ENCODE measurements at places on chromosomes 13 and 19.
A peak's percentile ranks its signal among the peaks of the same experiment; 100 is the strongest.

- no peak for DNase-seq
Measured at GRCh38 chr13:93561576-93562225, 335.1 kb downstream of the GPC6 start.

DNA sequence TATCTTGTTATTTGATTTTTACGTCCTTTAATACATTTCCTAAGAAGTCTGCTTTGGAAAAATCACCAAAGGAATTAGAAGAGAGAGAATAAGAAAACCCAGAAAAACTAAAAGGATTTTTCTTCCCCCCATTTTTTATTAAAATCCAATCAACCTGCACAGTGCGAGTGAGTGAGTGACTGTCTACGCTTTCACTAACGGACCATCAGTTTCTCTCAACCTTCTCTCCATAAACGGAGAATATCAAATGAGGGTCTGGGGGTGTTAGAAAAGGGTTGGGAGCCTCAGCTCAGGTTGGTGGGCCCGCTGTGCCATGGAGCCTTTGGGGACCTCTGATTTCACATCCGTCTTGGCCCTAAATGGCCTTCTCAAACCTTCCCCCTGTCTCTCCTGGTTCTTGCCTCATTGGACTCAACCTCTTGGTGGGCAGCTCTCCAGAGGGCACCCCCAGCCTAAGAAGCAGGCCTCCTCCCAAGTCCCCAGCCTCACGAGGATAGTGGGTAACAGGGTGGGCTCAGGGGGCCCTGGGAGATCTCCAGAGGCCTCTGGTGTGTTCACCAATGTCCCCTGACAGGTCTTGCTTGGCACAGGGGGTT is 763 bp upstream of the LRP3 start:
- no peak for DNase-seq

DNA sequence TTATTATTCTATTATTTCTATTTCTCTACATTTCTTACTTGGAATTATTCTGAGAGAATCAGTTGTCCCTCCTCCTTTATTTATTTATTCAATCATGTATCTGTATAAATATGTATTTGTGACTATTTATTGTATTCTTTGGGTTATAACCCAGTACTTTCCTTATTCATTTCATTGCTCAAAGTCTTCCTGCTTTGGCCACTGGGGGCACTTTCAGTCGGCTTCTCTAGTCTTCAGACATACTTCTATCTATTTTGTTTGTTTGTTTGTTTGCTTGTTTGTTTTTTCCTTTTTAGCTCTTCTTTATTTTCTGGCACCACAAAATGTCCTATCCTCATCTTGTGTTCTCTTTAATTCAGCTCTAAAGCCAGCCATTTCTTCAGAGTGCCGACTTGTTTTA is 260.4 kb downstream of the NALCN start:
- DNase-seq: peak; percentile 38

DNA sequence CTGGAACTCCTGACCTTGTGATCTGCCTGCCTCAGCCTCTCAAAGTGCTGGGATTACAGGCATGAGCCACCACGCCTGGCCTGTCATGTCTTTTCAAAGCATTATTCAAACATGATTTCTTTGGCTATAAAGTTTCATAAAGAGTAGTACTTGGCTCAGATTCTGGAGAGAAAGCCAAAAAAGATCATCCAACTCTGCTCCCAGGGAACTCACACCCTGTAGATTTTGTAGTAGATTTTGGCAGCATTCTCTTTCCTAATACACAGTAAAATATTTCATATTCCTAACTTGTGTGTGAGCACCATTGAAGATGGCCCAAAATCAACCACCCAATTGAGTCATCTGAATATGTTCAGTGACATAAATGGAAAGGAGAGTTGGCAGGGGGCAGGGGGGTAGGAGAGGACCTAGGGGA is 48.4 kb downstream of the CAB39L start:
- DNase-seq: peak; percentile 57

DNA sequence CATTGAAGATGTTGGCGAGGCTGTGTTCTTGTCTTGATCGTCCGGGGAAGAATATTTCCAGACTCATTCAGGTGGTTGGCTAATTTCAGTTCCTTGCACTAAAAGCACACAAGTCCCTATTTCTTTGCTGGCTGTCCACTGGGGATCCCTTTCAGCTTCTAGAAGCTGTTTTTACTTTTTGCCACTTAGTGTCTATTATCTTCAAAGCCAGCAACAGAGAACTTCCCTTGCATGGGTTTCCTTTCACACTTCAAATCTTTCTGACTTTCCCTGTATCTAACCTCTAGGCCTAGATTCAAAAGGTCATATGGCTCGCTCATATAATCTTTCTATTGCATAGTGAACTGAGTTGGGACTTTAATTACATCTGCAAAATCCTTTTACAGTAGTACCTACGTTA is 215.3 kb upstream of the PCDH9 start:
- DNase-seq: no peak

DNA sequence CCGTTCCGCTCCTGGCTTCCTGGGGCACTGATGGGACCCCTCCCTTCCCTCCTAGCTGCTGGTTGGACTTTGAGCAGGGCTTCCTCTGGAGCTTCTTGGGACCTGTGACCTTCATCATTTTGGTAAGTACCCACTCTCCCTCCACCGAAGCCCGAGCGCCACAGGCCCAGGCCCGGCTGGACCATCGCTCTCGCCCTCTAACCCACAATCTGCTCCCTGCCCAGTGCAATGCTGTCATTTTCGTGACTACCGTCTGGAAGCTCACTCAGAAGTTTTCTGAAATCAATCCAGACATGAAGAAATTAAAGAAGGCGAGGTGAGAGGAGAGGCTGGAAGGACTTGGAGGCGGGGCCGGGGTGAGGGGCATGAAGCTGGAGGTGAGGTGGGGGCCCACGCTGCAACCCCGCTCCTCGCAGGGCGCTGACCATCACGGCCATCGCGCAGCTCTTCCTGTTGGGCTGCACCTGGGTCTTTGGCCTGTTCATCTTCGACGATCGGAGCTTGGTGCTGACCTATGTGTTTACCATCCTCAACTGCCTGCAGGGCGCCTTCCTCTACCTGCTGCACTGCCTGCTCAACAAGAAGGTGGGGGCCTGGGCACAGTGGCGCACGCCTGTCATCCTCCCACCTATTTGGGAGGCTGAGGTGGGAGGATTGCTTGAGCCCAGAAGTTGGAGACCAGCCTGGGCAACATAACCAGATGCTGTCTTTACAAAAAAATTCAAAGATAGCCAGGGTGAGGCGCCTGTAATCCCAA is 12.3 kb downstream of the DDX39A start:
- no peak for DNase-seq

DNA sequence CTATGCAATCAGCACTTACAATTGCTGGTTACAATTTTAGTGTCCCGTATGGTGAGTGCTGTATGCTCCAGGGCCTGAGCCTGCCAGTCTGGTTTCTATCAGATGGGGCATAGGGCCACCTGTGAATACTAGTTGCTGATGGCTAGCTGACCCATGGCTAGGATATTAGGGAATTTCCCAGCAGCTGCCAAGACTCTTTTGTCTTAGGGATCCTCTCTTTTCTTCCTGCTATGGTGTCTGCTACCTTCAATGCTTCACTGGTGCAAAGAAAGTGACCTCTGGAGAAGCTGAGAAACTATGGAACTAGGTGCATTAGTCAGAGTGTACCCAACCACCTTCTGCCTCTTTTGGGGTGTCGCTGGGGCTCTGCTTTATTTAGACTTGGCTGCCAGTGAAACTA is 11.6 kb downstream of the CCDC169 start:
- no peak for DNase-seq

- no peak for DNase-seq
Measured at GRCh38 chr13:113027566-113027965, 58.6 kb downstream of the MCF2L start.

DNA sequence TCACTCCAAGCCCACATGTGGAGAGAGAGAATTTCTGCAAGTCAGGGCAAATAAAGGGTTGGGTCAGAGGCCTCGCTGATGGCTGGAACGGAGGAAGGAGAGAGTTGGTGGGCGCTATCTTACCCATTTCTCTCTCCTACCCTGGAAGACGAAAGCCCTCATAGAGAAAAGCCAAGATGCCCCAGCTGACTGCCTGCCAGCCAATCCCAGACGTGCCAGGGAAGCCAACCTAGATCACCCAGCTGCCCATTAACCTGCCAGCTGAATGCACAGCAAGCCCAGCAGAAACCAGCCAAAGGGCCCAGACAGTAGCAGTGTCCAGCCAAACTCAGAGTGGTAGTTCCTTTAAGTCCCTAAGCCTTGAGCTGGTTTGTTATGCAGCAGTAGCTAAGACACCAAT is 167.0 kb upstream of the ZNF507 start:
- DNase-seq: no peak

- DNase-seq: no peak
Measured at GRCh38 chr13:59532405-59532804, 631.3 kb downstream of the DIAPH3 start.

DNA sequence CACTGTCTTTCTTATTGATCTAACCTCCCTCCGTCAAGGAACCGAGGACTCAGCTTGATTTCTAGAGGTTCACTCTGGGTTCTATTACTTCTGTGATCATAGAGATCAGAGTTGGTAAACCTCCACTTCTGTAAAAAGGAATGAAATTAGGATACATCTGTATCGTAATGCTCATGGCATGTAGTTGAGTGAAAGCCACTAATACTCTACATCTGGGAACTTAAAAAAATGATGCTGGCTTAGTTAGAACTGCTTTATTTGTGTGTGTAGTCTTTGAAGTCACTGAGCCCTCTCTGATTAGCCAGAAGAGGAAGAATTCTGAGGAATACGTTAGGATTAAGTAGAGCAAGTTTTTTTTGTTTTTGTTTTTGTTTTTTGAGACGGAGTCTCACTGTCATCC is 140.8 kb downstream of the GGACT start:
- DNase-seq: no peak

- DNase-seq: no peak
Measured at GRCh38 chr13:97880311-97880675, 73.2 kb upstream of the IPO5 start.

DNA sequence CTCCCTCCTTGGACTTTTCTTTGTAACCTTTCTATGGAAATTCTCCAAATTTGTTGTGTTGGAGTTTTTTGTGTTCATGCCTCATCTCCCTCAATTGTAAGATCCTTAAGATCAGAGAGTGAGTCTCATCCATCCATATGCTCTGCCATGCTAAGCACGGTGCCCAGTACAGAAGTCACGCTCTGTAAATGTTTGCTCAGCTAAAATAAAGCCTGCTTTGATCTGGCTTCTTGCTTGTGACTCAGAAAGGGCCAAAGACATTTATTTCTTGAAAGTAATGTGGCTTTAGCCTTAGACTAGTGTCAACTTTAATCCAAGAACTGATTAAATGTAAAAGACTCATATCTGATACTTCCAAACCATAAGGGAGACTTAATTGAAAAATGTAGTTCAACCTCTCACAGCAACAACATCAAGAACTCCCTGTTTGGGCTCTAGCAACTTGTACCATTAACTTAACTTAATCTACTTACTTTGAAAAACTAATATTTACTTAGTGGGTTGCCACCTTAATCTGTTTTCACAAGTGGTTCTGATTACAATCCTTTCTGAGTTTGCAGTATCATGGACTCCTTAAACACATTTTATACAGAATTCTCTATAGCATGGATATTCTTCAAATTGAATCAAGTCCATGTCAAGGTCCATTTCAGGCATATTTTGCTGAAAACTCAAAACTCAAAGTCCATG is 100.2 kb downstream of the KL start:
- no peak for DNase-seq

DNA sequence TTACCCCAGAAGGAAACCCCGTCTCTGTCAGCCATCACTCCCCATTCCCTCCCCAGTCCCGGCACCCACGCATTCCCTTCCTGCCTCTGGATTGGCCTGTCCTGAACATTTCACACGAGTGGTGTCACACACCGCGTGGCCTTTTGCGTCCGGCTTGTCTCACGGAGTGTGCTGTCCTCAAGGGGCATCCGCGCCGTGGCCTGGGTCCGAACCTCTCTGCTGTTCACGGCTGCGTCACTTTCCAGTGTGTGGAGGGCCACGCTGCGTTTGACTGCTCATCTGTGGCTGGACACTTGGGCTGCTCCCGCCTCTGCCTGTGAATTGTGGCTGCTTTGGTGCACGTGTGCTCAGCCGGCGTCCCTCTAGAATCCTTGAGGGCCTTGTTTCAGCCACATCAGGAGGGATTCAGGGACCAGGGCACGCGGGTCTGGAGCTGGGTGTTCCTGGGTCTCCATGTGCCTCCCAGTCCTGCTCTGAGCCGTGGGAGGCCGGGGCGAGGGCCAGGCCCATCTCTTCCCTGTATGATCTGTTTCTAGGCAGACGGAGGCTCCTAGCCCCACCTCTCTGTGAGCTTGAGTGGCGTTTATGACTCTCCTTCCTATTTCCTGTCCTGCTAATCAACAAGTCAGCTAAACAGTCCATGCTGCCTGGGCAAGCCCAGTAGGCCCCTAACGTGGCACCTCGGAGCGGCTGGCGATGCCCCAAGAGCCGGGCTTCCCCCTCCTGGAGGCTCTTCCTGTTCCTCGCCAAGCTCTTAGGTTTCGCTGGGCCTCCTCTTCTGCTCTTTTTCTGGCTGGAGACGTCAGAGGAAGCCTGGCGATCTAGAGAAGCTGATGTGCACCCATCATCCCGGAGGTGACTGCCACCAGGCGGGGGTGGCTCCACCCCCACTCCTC is 8.1 kb downstream of the STK11 start:
- DNase-seq: peak; percentile 71

All from GM23248 (cell line).